ENCODE measurements at places on chromosomes 16 and 17.
A peak's percentile ranks its signal among the peaks of the same experiment; 100 is the strongest.

DNA sequence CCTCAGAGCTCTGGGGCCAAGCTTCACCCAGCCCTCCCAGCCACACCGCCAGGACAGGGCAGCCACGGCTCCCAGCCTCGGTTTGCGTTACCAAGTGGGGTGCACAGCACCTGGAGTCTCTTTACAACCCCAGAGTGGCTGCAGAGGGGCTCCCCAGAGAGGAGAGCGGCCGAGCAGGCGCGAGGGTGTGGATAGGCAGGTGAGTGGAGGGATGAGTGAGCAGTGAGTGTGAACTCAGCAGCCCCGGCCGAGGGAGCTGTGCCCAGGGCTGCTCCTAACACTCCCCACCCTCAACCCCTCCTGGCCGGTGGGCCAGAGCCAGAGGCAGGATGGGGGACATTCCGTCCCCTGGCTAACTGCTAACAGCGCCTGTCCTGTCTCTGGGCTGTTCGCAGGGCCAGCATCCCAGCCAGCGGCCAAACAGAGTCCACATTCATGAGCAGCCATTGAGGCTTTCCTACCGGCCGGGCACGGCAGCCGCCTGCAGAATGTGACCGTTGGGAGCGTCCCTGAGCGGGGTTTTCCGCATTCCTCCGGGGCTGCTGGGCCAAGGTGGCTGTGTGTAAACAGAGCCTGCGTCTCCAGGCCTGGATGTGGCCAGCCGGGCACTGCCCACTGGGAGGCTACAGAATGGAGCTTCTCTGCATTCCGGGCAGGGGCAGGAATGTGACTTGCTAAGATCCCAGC, 5.3 kb downstream of the ZNF469 start:
- no peak for DNase-seq

DNA sequence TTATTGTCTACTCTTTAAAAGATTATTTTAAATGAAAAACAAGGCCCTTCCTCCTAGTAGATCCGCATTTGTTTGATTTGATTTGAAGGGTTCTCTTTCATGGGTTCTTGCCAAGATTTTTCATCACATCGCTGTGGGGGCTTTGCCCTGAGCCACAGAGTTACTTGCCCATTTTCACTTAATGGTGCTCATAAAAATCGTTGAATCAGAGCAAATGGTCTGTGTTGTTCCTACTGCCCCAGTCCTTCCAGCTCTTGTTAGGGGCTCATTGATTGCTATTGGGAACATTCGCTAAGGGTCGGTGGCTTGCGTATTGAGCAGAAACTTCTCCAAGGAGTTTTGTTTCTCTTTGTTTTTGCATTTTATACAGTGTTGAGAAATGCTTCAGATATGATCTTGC, 1023.4 kb upstream of the CDH8 start:
- DNase-seq, result no peak

DNA sequence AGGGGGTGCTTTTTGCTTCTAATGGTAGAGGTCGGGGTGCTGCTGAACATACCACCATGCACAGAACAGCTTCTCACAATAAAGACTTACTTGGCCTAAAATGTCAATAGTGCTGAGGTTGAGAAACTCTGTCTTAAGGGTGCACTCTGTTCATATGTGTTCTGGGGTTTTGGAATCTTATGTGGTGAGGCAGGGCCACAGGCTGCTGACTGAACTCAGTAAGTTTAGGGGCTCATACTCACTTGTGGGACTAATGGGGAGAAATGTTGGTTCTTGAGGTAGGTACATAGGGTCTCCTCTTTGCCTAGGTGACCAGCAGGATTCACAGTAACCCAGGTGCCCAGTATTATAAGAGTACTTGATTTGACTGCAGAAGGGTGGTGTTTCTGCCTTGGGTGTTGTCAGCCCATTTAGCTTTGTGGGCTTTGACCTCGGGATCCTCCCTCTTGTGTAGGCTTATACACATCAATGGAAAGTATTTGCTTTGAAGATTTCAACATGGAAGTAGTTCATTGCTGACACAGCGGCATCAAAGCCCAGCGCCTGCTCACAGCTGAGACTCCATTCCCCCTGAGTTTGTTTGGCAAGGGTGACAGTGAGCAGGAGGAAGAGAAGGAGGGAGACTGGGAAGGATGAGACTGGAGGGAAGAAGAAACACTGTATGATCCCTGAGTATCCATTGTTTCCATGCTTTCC, 17.2 kb downstream of the SLC7A6 start:
- DNase-seq, result no peak

GRCh38 chr17:40542558-40543411, 22.5 kb downstream of the CCR7 start:
- peak; percentile 99 for DNase-seq

GRCh38 chr16:15829460-15829859, 27.4 kb downstream of the MYH11 start:
- DNase-seq, result peak; percentile 29

GRCh38 chr17:57783338-57783742, 38.2 kb upstream of the CCDC182 start:
- DNase-seq, result peak; percentile 25

- DNase-seq, result no peak
Measured at GRCh38 chr16:51651061-51651466, 500.0 kb upstream of the SALL1 start.

- DNase-seq, result no peak
Measured at GRCh38 chr17:58691701-58692238, at the start of gene TEX14. TSS of gene TEX14 (minus strand) at chr17:58692045. CDS start at chr17:58652001, 40,044 bp downstream.

DNA sequence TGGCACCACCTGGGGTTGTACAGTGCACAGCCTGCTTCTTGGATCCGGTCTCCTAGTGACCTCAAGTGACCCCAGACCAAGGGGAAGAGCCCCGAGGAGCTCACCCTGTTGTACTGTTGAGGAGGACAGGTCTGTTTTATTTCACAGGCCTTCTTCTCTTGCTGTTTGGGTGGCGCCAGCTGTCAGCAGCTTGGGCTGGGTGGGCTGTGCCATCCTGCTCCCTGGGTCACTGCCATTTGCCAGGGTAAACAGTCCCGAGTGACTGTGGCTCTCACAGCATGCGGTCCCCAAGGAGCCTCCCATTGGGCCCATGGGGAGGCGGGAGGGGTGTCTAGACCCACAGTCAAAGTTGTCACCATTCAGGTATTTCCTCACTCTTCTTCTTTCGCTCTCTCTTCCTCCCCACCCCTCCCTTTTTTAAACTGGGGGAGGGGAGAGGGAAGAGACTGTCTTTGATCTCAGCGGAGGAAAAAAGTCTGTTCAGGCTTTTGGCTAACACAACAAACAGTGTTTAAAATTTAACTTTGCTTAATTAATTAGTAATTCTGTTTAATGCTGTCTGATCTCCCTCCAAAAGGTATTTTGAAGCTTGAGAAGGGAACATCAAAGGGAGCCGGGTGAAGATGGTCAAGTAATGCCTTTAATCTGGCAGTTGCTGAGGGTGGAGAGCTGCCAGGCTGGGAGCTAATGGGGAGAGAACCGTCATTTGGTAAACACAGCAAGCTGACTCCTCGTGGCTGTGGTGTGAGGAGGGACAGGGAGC, 64.0 kb downstream of the SNX20 start:
- DNase-seq, result no peak

DNA sequence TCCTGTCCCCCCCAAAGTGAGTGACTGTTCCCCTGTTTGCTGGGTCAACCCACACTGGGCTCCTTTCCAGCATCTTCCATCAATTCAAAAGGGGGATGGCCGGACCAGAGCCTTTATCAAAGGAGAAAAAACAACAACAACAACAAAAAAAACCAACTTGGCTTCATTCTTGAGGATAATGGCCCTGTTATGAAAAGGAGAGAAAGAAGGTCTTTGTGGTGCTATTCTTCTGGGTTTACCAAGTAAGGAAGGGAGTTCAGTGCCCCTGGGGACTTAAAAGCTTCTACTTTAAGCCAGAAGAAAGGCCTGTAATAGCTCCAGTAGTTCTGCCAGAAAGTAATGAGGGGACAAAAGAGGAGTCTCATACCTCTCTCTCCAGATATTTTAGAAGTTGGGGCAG, 71.5 kb downstream of the RGS9 start:
- no peak for DNase-seq

DNA sequence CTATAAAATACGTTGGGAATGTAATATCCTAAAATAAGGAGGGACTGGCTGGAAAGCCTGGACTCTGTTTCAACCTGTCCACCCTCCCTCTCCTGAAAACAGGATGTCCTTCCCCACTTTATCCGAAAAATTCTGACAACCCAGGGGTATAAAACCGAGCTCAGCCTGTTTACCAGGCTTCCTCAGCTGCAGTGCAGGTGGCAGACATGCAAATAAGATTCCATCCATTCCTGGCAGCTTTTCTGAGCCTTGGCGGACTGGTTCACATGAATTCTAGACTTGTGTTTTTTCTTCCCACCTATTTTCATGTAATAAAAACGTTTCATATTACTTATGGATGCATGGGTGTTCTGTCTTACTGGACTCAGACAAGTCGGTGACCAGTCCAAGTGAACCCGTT, 479.3 kb downstream of the KCNJ18 start:
- DNase-seq, result no peak

DNA sequence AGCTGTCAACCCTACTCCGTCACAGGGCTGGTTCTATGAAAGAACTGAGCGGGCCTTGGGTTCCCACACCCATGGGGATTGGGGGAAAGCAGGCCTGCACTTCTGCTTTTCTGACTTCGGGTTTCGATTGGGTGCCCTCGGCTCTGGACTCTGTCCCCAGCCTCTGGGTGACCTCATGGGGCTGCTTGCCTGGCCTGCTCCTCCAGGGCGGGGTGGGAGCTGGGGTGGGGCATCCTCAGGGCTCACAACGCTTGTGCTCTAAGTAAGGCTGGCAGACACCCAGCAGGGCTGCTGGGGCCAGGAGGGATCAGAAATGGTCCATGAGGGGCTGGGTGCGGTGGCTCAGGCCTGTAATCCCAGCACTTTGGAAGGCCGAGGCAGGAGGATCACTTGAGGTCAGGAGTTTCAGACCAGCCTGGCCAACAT, 19.2 kb downstream of the ARHGAP27 start:
- no peak for DNase-seq

GRCh38 chr16:10137341-10137740, 44.9 kb downstream of the GRIN2A start:
- DNase-seq, result no peak

GRCh38 chr16:80063031-80063712, 462.6 kb upstream of the MAF start:
- no peak for DNase-seq

DNA sequence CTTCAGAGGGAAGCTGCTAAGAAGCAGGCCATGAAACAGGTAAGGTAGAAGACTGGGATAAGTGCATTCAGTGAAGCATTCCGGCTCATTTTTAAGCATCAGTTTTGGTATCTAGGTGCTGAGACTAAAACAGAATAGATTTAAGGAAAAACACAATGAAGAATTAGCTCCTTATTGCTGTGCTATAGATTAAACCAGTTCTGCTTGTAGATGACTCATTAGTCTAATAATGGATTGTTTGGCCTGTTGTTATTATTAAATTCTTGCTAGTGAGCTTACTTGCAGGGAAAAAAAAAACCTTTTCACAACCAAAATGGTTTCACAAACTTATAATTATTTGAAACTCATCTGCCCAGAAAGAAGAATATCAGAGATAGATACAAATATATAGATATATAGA, 55.9 kb downstream of the NSRP1 start:
- no peak for DNase-seq

GRCh38 chr17:142876-143784, 5.8 kb downstream of the SCGB1C2 start:
- DNase-seq, result no peak

- no peak for DNase-seq
Measured at GRCh38 chr17:604115-604450, 110.6 kb downstream of the VPS53 start.

GRCh38 chr17:64658931-64659330, 3.2 kb downstream of the SMURF2 start:
- DNase-seq, result peak; percentile 77

- no peak for DNase-seq
Measured at GRCh38 chr17:82892899-82893565, 53.2 kb upstream of the ZNF750 start.

DNA sequence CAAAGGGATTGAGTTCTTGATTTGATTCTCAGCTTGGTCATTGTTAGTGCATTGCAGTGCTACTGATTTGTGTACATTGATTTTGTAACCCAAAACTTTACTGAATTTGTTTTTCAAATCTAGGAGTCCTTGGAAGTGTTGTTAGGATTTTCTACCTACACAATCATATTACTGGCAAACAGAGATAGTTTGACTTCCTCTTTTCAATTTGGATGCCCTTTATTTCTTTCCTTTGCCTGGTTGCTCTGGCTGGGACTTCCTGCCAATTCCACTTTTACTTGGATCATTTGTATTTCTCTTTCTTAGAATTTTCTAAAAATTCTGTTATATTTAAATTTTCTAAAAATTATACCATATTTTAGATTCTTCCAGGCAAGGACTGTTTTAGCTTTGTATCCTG, 151.1 kb downstream of the FTO start:
- DNase-seq, result no peak

DNA sequence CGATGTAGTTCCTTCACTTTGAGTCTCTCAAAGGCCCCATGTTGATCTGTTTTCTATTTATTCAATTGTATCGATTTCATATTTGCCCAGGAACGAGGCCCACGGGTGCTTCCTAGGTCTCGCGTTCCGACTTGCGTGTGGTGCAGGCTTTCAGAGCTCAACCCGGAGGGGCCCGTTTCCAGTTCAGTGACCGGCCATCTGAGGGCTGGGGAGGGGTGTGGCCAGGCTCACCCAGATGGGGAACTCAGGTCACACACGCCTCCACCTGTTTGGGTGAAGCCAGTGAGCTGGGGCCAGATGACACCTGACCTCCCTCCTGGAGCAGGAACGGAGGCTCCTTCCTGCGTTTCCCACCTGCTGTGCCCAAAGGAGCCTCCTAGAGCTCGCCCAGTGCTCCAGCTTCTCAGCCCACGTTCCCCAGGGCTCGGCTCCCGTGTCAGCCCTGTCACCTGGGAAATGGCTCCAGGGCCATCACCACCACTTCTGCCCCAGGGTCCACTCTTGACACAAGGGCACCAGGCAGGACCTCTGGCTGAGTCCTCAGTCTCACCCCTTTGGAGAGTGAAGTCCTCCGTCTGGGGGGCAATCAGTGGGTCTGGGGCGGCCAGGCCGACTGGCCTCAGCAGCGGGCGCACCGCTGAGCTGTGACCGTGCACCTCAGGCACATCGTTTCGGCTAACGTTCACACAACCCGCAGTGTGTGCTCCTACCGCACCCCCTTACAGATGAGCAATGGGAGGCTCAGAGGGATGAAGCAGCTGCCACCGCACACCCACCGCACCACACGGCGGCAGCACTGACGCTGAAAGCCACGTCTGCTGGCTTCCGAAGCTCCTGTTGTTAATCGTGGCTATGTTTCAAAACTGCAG, 18.0 kb downstream of the FOXF1 start:
- no peak for DNase-seq

GRCh38 chr16:65044026-65044425, 77.8 kb downstream of the CDH11 start:
- no peak for DNase-seq
